Progenitor cell of endocrine pancreas (in vitro differentiated cells): ENCODE measurements at places on chromosomes 16 and 17.

GRCh38 chr16:16025214-16025968 is 76.0 kb downstream of the ABCC1 start:
- peak overlapping the region; percentile 37 for H3K27ac ChIP-seq
- H3K4me1 ChIP-seq = peaks cover 30% of the 10 kb centered on the region
- no peak overlapping the region for H3K4me3 ChIP-seq
- no peak for DNase-seq
- peaks cover 3% of the 10 kb centered on the region for H3K36me3 ChIP-seq

DNA sequence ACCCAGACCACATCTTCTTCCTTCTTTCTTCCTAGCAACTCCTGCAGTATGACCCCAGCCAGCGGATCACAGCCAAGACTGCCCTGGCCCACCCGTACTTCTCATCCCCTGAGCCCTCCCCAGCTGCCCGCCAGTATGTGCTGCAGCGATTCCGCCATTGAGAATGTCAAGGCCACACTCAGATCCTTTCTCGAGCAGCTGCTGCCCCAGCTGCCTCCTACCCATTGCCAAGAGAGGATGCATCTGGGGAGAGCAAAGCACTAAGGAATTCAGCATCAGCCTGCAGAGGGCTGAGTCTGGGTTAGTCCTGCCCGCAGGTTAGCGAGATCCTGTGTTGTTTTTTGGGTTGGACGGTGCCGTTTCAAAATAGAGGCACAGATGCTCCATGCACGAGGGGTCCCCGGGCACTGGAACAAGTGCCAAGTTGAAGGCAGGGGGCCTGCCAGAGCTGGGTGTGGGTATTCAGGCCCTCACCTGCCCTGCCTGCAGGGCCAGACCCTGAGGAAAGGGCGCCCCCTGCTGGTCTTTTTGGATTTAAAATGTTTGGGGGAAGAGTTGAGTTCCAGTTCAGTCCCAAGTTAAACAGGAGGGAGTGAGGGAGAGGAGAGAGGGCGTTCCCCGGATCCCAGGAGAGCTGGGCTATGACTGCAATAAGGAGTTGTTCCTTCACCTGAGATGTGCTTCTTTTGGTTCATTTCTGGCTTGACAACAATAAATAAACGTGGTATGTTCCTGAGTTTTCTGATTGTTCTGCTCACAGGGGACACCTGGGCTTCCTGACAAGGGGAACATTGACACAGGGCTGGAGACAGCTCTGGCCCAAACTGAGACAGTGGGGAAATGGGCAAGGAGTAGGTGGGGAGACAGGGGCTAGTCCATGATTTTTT is 4.9 kb downstream of the CDK3 start:
- DNase-seq = peak; percentile 73
- peak overlapping the region; percentile 41 for H3K27ac ChIP-seq
- H3K27me3 ChIP-seq = no peaks in the 10 kb centered on the region
- peaks cover 4% of the 10 kb centered on the region for H3K4me1 ChIP-seq
- H3K36me3 ChIP-seq = peaks cover 9% of the 10 kb centered on the region

- no peak overlapping the region for H3K4me3 ChIP-seq
- no peak overlapping the region for H3K27ac ChIP-seq
- peaks cover 30% of the 10 kb centered on the region for H3K27me3 ChIP-seq
- H3K36me3 ChIP-seq = no peaks in the 10 kb centered on the region
- DNase-seq = no peak
- H3K4me1 ChIP-seq = peaks cover 6% of the 10 kb centered on the region
Observed at GRCh38 chr17:56680676-56681075, 87.2 kb downstream of the NOG start.

DNA sequence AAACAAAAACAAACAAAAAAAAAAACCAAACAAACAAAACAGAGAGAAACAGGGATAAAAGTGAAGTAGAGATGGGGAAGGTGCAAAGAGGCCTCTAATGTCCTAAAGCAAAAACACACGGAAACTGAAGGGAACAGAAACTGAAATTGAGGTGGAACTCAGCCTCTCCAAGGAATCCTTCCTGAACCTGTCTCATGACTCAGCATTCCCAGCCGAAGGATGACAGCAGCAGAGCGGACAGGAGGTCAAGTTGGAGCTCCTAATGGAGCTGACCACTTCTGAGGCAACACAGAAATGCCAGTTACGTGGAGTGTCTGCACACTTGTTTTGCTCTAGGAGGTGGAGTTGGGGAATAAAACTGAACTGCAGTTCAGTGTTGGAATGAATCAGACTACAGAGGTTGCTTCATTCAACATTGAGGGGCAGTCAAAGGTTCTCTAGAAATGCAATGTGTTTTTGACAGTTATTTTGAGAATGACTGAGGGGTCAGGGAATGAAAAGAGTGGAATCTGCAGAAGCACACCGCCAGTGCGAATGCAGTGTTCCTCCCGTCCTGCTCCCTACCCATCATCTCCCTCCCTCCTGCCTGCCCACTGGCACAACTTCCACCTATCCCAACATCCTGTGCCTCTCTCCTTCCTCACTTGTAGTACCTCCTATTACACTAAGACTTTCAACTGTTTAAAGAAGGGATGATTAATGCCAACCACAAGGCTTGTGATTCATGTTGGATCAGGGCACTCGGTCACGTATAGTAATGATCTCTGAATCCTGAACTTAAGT is 6.3 kb downstream of the UBE2O start:
- no peaks in the 10 kb centered on the region for H3K36me3 ChIP-seq
- peaks cover 23% of the 10 kb centered on the region for H3K4me1 ChIP-seq
- no peak for DNase-seq

GRCh38 chr16:48820379-48820778 is 210.4 kb upstream of the N4BP1 start:
- no peak overlapping the region for H3K27ac ChIP-seq
- H3K4me3 ChIP-seq = no peak overlapping the region
- DNase-seq = no peak
- H3K27me3 ChIP-seq = peaks cover 41% of the 10 kb centered on the region

- H3K4me3 ChIP-seq = no peak overlapping the region
- peaks cover 20% of the 10 kb centered on the region for H3K4me1 ChIP-seq
- H3K27me3 ChIP-seq = no peaks in the 10 kb centered on the region
Observed at GRCh38 chr17:13569398-13570123, 32.2 kb downstream of the HS3ST3A1 start.

GRCh38 chr16:5584109-5584508 is 486.5 kb upstream of the EEF2KMT start:
- H3K27me3 ChIP-seq = peaks cover 30% of the 10 kb centered on the region
- no peaks in the 10 kb centered on the region for H3K4me1 ChIP-seq
- H3K36me3 ChIP-seq = no peaks in the 10 kb centered on the region
- DNase-seq = no peak

- no peaks in the 10 kb centered on the region for H3K36me3 ChIP-seq
- no peak overlapping the region for H3K4me3 ChIP-seq
- H3K27me3 ChIP-seq = no peaks in the 10 kb centered on the region
- no peaks in the 10 kb centered on the region for H3K4me1 ChIP-seq
Observed at GRCh38 chr16:82694239-82694874, 67.6 kb downstream of the CDH13 start.

DNA sequence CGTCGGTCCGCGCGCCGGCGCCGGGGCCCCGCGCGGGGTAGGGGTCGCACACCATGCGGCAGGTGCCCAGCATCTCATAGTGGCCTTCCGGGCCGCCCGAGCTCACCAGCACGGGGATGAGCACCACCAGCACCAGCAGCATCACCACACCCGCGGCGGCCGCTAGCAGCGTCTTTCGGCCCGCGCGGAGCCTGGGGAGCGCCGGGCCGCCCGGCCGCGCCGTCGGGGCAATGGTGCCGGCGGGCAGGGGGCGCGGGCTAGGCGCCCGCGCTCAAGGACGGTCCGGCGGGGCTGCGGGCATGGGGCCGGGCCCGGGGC is 237 bp downstream of the C1QL1 start:
- H3K27ac ChIP-seq = no peak overlapping the region
- peaks cover 6% of the 10 kb centered on the region for H3K4me1 ChIP-seq
- H3K4me3 ChIP-seq = no peak overlapping the region

DNA sequence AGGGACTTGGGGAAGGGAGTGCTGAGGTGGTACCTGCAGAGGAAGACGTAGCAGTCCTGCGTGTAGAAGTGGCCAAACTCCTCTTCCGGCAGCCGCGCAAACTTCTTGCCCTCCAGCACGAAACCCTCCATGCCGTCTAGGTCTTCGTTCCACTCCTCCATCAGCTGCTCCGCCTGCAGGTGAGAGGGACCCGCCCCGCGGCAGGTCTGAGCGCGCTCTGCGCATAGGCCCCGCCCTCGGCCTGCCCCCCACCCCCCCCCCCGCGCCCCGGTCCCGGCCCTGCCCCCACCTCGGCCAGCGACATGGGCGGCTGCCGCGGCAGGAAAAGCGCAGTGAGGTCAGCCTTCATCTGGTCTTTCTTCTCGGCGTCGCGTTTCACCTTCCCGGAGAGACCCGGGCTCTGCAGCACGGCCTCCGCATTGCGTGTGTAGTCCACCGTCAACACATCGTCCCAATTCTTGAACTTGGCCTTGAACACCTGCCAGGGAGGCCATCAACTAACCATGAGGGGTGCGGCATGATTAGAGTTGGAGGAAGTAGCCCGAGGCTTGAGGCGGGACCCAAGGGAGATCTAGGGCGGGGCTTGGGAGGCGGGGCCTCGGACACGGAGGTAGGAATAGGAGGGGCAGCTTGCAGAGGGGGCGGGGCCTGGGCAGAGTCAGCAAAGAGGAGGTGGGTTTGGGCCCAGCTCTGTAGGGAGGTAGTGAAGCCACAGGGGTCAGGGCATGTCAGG is 11.5 kb downstream of the FLII start:
- no peak for DNase-seq
- H3K27me3 ChIP-seq = no peaks in the 10 kb centered on the region
- H3K4me1 ChIP-seq = peaks cover 8% of the 10 kb centered on the region
- peak overlapping the region; percentile 64 for H3K4me3 ChIP-seq

GRCh38 chr17:50764734-50765149 is 2.6 kb downstream of the ANKRD40CL start:
- H3K27ac ChIP-seq = no peak overlapping the region
- no peak for DNase-seq
- no peaks in the 10 kb centered on the region for H3K27me3 ChIP-seq
- no peaks in the 10 kb centered on the region for H3K36me3 ChIP-seq
- peaks cover 16% of the 10 kb centered on the region for H3K4me1 ChIP-seq

- no peak for DNase-seq
- no peak overlapping the region for H3K27ac ChIP-seq
Observed at GRCh38 chr16:27398894-27399853, 2.8 kb upstream of the IL21R start.

DNA sequence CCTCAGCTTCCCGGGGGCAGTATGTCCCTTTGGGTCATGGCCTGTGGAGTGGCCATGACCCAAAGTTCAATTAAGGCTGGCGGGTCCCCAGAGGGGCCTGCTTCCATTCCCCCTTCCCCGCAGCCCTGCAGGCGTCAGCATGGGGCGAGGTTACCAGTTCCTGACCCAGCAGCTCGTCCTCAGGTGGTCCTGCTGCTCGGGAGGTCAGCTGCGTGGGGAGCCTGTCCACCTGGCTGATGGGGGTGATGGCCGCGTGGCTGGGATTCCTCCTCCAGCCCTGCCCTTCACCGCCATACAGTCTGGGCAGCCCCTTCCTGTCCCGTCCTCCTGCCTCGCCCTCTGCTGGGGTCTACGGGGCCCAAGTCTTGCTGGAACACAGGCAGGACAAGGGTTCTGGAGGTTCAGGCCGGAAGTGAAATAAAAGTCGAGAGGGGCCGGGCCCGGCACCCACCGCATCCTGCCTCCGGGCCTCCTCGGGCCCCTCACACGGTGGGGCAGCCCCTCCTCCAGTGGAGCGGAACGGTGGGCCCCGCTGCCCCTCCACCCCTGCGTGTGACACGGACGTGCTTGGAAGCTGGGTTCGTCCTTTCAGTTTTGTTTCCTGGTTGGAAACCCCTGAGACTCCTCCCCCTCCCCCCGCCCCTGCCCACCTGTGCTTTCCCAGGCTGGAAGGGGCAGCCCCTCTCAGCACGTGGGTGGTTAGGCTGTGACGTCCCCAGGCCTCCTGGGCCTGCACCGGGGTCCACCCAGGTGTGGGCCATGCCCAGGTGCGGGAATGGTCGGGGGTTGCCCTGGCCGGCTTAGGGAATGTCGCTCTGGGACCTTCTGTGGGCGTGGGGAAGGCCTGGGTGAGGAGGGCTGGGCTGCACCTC is 6.8 kb downstream of the UBALD2 start:
- peak; percentile 50 for DNase-seq
- H3K36me3 ChIP-seq = peaks cover 4% of the 10 kb centered on the region
- peaks cover 8% of the 10 kb centered on the region for H3K4me1 ChIP-seq
- H3K27ac ChIP-seq = peak overlapping the region; percentile 89
- H3K27me3 ChIP-seq = no peaks in the 10 kb centered on the region

DNA sequence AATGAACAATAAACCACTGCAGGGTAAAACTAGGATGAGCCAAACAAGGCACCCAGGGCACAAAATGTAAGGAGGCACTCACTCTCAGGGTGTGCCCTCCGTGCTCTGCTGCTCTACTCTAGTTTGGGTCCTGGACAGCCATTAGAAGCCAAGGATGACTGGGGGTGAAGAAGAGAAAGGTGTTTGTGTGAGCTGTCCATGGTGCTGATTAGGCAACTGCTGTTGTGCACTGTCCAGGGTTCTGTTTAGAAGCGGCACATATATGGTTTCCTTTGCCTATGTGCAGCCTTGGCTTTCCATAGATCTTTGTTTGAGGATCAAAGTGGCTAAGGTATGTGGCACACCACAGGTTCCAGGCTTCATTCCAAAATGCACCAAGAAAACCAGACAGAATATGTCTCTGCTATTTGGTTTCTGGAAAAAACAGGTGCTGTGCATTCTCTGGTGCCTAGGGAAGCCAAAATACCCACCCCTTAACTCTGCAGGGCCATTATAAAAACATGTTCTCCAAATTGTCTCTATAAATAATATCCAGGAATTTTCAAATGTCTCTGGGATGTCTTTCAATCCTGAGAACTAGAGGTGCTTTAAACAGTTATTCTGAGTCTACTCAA is 123.5 kb downstream of the CBLN1 start:
- peak; percentile 56 for DNase-seq
- no peaks in the 10 kb centered on the region for H3K4me1 ChIP-seq
- H3K4me3 ChIP-seq = no peak overlapping the region
- H3K36me3 ChIP-seq = no peaks in the 10 kb centered on the region
- peaks cover 12% of the 10 kb centered on the region for H3K27me3 ChIP-seq

- H3K27ac ChIP-seq = peak within 1 kb of the TSS; percentile 99
- peak; percentile 96 for DNase-seq
Observed at GRCh38 chr17:35587074-35587961, at the start of gene AP2B1. Gene AP2B1 (plus strand): TSS chr17:35587322. CDS start chr17:35594031, 6,709 bp downstream.

DNA sequence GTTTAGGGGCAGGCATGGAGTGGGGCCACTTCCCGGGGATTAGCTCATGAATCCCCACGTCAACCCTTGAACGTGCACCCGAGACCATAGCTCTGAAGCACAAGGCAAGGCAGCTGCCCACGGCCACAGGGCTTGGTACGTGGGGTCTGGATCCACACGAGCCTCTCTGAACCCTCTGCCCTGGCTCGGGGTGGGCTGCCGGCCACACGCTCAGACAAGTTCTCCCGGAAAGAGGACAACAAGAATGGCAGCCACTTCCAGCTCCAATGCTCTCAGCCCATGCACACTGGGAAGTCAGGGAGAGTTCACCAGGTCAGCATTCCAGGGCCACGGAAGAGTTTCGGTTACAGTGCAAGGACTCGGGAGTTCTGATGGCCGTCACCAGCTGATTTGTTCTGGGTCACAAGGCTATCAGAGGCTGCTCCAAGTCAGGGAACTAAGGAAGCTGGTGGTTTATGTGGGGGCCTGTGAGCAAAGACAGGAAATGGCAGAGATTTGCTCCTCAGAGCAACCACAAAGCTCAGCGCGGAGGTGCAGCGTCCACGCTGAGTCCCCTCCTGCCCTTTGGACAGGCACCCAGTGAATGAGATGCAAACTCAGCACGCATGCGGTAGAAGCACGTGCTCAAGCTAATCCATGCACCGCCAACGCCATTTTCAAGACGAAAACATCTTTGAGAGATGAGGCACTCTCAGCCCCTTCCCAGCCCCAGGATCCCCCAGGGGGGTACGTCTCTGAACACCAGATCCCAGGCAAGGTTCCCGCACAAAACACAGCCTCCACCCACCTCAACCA is 356.4 kb downstream of the FOXL1 start:
- H3K27ac ChIP-seq = peak overlapping the region; percentile 42
- H3K27me3 ChIP-seq = peaks cover 18% of the 10 kb centered on the region
- H3K4me3 ChIP-seq = no peak overlapping the region
- DNase-seq = no peak
- no peaks in the 10 kb centered on the region for H3K36me3 ChIP-seq
- H3K4me1 ChIP-seq = peaks cover 5% of the 10 kb centered on the region
